NCI-H1417 treated with DMSO at 0.1 percent for 48 hours (cell line): ENCODE measurements at places on chromosomes 6 and 20.

DNA sequence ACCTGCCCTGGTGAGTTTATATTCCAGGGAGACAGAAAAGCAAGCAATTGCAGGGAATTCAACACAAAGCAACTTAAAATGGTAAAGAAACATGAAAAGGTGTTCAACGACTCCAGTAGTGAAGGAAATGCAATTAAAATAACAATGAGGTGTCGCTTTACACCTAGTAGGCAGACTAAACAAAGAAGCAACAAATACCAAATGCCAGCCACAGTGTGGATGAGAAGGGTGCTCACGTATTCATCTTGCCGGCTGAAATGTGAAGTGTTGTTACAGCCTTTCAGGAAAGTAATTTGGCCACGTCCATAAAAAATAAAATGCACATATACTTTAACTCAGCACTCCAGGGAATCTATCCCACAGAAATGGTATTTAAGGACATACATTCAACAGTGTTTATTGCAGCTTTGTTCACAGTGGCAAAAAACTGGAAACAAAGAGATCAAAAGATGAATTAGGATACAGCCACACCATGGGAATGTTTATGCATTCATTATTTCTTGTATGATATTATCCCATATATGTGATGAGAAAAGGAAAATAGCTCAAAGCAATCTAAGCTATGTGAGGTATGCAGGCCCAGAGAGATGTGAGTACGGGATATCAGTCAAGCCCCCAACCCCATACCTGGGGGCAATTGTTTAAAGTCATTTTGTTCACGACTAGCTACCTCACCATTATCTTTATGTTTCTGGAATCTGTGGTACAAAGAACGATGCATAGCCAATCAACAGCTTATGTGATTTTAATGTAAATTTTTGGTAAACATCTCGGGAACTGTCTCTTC is 266.0 kb upstream of the SOX4 start:
- DNase-seq: no peak

DNA sequence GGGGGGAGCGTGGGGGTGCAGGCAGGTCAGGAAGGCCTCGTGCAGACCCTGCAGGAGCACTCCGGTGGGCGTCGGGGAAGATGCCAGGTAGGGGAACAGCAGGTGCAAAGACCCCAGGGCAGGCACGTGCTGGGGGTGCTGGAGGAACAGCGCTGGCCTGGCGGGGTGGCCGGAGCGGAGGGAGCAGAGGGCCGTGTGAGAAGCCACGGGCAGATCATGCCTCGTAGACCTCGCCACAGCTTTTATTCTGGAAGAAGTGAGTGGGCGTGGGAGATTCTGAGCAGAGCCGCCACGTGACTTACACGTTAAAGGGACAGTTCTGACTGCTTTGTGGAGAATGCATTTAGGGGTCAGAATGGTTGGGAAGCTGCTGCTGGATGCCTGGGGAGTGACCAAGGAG is 9.3 kb downstream of the NTSR1 start:
- DNase-seq: no peak

DNA sequence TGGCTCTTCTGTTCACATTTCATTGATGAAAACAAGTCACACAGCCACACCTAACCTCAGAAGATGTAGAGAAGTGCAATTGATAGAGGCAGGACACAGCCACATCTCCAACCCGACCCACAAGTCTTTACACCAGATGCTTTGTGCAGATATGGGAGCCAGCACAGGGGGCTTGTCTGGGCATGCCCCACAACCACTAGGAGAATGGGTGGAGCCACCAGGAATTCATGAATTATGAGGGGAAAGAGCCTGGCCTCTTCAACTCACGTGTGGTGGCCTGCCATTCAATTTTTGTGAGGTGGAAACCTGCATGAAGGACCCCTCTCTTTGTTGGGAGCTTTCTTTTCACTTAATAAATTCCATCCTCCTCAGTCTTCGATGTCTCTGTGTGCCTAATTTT is 79.1 kb downstream of the OGFRL1 start:
- no peak for DNase-seq

DNA sequence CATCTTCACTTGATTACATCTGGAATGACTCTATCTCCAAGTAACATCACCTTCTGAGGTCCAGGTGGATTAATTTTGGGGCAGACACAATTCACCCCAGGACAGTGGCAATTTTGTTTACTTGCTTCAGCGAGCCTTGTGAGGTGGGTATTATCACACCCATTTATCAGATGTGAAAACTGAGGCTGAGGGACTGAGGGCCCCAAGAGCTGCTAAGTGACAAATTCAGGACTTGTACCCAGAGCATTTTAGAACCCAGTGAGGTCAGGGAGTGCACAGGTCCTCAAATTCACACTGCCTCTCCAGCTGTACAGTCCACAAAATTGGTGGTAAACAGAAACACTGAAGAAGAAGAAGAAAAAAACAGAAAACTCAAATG is 125.2 kb upstream of the PMEPA1 start:
- DNase-seq: no peak

GRCh38 chr6:56539527-56540105 is 103.1 kb downstream of the DST start:
- no peak for DNase-seq

DNA sequence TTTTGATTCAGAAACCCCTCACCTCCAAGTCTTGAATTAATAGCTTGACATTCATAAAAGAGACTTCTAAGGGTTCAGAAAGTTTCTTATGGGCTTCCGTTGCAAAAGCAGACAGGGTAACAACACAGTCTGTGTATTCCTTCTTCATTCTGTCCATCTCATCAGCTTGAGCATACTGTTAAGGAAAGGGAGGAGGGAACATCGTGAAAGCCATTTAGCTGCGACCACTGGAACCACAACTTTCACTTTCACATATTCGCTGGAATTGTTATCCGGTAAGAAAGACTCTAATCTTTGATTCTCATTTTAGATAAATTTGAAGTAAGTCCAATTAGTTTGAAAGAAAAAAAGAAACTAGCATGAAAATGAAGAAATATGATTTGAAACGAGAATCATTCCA is 174.4 kb downstream of the SYNE1 start:
- DNase-seq: no peak

- DNase-seq: peak; percentile 49
These were observed 371.1 kb upstream of the POU3F2 start for GRCh38 chr6:98463038-98464000.

- no peak for DNase-seq
These were observed 760 bp downstream of the C6orf132 start for GRCh38 chr6:42141603-42142117.

GRCh38 chr6:33425668-33426577 is 6.1 kb downstream of the SYNGAP1 start:
- no peak for DNase-seq

- DNase-seq: no peak
These were observed 5.9 kb downstream of the CASS4 start for GRCh38 chr20:56417911-56418310.

- peak; percentile 3 for DNase-seq
These were observed 286.9 kb upstream of the BMP2 start for GRCh38 chr20:6480328-6481200.

- DNase-seq: no peak
These were observed 3.3 kb upstream of the HDDC2 start for GRCh38 chr6:125304970-125305660.

DNA sequence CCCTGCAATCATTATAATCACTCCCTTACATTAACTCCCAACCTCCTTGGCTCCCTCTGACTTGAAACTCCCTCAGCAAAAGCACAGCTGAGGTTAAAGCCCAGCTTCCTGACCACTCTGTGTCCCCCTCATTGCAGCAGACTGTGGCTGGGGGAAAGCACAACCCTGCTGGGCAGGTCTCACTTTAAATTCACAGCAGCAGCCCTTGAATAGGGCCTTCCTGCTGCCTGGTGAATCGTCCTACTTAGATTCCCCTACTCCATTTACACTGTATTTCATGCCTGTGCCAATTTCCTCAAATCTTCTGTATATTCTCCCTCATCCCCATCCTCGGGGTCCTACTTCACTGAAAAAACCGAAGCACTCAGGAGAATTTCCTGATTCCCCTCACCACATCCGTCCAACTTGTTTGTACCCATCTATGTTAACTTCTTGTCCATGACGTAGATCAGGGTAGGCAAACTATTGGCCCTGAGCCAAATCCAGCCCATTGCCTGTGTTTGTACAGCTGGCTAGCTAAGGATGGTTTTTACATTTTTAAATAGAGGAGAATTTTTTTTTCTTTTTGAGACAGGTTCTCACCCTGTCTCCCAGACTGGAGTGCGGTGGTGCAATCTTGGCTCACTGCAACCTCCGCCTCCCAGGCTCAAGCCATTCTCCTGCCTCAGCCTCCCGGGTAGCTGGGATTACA is 31.5 kb upstream of the GCM1 start:
- peak; percentile 66 for DNase-seq

- DNase-seq: no peak
These were observed 400.0 kb upstream of the CDH4 start for GRCh38 chr20:60851826-60852704.

DNA sequence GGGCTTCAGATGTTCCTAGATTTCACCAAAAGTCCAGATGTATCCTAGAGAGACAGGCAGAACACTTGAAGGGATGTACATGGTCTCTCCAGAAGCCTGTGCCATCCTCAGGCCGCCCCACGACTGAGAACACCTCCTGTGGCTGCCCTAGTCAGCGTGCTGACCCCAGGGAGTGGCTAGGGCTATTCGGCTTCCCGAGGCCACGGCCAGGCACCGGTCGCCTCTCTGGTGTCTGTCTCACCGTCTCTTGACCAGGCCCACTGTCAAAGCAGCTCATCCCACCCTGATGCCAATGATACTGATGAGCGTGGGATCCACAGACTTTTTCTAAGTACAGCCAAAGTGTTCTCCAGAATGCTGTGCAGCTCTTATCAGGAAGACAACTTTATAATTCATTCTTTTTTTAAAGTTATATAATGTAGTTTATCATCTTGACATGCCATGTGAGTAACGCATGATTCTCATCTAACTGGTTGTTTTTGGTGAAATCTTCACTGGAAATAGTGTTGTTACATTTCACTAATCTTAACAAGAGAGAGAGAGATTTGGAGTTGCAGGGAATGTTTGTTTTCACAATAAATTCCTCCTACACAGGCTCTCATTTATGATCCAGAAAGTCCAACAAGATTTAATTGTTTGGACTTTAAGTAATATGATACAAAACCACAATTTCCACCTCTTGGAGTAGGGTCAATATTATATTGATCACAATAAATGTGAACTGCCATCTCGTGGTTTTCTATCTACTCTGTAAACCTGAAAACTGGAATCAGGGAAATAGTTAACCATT is 41.7 kb upstream of the KLHL31 start:
- no peak for DNase-seq

DNA sequence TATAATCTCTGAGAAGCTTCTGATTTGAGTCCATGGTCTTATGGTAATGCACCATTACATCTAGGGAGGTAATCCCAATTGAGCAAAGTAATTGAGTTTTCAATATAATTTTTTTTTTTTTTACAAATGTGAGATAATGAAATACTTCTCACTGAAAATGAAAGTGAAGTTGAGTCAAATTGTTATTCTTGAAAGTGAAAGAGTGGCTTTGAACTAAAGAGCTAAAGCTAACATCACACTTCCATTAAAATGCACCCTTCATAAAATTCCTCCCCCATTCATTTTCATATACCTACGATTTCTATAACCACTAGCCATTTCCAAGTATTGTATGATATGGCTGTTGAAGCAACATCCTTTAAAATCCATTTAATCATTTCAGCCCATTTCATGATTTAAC is 149.1 kb upstream of the IMPG1 start:
- no peak for DNase-seq

GRCh38 chr6:56278171-56278591 is 30.8 kb upstream of the COL21A1 start:
- DNase-seq: no peak

DNA sequence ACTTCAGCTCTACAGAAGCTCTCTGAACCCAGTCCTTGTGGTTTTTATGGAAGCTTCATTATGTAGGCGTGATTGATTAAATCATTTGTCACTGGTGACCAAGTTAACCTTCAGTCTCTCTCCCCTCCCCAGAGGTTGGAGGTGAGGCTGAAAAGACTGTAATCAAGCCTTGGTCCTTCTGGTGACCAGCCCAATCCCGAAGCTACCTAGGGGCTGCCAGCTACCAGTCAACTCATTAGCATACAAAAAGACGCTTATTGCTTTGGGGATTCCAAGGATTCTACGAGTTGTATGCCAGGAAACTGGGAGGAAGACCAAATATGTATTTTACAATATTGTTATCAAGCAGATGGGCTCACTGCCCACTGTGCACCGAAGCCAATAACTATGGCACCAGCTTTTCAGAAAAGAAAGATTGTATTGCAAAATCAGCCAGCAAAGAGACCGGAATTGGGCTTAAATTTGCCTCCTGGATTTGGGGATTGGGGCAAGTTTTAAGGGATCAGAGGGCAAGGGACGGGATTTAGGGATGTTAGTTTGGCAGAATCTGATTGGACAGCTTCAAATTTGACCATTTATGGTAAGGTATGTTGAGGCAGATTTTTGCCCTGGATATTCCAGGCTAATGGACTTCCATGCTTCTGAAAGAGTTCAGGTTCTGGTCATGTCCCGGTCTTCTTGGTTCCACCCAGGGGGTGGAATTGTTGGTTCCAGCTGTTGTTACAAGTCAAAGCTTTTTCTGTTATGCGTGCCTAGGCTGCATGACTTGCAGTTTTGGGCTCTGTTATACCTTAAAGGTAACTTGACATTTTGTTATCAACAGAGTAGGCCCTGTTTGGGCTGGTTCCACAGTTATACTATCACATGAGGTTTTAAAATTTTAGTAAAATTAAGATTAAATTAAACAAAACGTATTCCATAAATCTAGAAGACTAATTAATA is 167.4 kb downstream of the COL9A1 start:
- no peak for DNase-seq
